ENCODE measurements at places on chromosomes 7 and 10.
A peak's percentile ranks its signal among the peaks of the same experiment; 100 is the strongest.

- DNase-seq: no peak
Measured at GRCh38 chr10:7527468-7527867, 116.6 kb upstream of the SFMBT2 start.

DNA sequence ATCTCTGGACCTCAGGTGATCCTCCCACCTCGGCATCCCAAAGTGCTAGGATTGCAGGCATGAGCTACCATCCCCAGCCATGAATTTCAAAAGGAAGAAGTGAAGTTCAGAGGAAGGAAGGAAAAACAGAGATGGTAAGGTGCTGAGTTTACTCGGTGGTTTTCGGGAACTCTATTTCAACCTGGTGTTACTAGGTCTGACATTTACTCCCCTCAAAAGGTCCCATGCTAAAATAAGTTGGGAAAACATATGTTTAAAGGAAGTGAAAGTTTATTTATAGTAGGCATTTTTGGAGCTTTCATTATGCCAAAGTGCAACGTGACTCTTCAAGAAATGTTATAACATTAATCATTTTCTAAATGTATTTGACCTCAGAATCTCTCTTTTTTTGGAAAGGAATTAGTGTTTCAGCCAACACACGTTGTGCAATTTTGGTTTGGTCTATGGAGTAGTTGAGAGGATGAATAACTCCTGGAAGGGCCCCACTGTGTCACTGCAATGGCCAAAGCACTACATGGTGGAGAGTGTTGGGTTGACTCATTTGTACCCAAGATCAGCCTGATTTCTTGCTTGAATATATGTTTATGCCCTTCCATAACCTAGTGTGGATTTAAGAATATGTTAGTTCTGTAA lies 114.7 kb upstream of the FAM171A1 start:
- no peak for DNase-seq

DNA sequence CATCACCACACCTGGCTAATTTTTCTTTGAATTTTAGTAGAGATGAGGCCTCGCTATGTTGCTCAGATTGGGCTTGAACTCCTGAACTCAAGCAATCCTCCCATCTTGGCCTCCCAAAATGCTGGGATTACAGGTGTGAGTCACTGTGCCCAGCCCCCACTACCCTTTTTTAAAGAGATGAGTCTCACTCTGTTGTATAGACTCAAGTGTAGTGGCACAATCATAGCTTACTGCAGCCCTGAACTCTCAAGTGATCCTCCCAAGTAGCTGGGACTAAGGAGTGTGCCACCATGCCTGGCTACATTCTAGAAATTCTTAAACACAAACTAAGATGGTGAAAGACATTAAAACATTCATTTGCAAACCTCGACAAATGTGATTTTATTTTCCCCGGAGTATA lies 12.6 kb downstream of the SYPL1 start:
- no peak for DNase-seq

- no peak for DNase-seq
Measured at GRCh38 chr7:38585572-38586354, 45.4 kb downstream of the AMPH start.

DNA sequence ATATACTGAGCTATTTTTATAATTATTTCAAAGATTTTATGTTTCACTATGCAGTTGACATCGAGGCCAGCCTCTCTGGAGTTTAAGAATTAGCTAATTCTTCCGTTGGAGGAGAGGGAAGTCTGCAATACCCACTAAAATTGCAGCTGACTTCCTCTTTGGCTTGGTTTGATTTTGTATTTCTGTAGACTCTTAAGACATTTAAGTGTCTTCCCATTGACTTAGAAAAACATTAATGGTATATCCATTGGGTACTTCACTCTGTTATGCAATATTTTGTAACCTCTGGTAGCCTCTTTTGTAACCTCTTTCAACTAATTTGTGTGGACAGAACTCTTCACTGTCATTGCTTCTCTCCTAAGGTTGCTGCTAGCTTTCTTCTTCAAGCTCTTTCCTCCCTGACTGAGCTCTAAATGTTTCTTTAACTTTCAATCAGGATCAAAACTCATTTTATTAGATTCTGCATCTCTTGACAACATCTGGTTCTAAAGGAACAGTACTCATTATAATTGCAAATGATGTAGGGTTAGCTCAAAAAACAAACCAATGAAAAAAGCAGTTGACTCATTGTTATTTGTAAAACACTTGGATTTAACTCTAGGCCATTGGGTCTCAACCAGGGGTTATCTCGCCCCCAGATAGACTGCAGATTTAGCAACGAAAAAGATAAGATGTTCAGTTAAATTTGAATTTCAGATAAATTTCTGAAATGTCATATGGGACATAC lies 1.7 kb upstream of the ANKRD22 start:
- DNase-seq: no peak

DNA sequence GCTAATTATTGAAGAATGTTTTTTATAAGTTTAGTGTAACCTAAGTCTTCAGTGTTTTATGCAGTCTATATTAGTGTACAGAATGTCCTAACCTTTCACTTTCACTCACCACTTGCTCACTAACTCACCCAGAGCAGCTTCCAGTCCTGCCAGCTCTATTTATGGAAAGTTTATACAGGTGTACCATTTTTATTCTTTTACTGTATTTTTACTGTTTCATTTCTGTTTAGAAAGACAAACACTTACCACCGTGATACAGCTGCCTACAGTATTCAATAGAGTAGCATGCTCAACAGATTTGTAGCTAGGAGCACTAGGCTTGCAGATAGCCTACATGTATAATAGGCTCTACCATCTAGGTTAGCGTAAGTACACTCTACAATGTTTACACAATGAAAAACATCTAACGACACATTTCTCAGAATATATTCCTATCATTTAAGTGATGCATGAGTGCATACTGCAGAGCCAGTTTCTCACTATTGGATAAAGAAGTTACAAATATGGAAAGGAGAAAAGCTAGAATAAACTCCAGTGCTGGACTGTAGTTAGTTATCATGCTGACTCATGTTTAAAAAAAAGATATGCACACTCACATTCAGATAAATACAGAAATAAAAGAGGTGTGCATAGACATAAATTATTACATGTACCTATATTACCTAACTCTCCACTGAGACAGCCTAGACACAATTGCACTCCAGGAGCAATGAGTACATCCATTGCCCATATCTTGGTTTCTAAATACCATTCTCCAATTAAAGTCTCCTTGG lies 30.4 kb downstream of the STEAP1B start:
- DNase-seq: no peak

GRCh38 chr7:7740037-7740355 lies 21.6 kb upstream of the RPA3 start:
- DNase-seq: no peak

DNA sequence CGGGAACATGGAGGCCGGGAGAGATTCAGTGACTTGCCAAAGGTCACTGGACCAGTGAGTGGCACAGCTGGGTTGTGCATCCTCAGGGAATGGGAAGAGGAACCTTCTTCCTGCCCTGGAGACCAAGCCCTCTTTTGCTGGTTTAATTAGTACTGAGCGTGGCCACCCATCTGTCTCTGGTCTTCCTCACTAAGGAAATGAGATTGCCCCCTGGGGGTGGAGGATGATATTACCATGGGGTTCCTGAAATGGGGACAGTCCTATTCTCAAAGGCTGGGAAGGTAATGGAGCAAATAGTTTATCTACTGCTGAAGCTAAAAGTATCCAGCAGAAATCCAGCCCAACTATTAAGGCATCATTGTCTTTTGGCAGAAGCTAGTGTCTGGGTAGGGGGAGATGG lies 98.6 kb upstream of the FGFR2 start:
- no peak for DNase-seq

- peak; percentile 36 for DNase-seq
Measured at GRCh38 chr10:3668276-3668965, 116.6 kb downstream of the KLF6 start.

All from stimulated activated CD4-positive, alpha-beta T cell treated with anti-CD3 and anti-CD28 coated beads, Interleukin-1b, Interleukin-23, amount 100 ng/mL, for 4 hours (primary cell).